ENCODE measurements at places on chromosomes 4 and X. TPM values are rescaled to one million over a fixed set of nuclear protein-coding genes. Genes with fewer than 3 reads are reported as not detected.
A peak's percentile ranks its signal among the peaks of the same experiment; 100 is the strongest.

Gene SLC25A31
- not detected for total RNA-seq

Gene HSFX1
- 2.3 TPM for total RNA-seq

Gene SHISA3
- 8.8 TPM for total RNA-seq

Gene GPR50
- total RNA-seq, result not detected

Gene DDIT4L
- 8.5 TPM for total RNA-seq

Gene KIT
- total RNA-seq, result 3.4 TPM

Gene MAGEB17
- not detected for total RNA-seq

Gene STOX2
- 9.1 TPM for total RNA-seq

GRCh38 chr4:126440297-126440696 lies 1125.5 kb downstream of the FAT4 start:
- DNase-seq, result no peak

DNA sequence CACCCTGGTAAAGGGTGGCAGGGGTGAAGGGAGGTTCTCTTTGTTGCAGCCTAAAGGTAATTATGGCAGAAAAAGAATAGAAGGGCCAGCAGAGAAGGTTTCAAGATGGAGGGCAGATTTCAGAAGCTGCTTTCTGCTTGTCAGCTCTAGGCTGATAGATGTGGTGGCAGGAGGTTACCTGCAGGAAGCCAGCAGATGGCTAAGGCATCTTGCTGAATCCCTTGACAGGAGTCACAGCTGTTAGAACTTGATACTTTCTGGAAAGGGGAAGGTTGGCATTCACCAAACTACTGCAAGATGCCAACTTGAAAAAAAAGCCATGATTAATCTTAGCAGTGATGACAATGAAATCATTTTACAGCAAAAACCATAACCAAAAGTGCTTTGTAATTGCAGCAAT lies 69.5 kb upstream of the CBLL2 start:
- DNase-seq, result no peak

DNA sequence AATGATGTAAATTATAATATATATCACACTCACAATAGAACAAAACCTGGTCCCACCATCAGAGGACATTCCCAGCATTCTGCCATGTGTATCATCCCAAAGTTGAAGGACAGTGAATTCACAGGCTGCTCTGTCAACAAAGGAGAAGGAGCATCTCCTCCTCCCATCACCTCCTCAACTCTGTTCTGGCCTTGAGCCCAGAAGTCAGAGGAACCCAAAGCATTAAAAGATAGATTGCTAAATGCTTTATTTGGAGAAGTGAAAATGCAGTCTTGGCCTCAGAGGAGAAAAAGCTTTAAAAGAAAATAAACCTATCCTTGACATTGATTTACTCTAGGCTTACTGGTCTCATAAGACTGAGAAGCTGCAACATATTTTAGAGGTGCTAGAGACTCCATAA lies 268.8 kb upstream of the RASGEF1B start:
- DNase-seq, result no peak

DNA sequence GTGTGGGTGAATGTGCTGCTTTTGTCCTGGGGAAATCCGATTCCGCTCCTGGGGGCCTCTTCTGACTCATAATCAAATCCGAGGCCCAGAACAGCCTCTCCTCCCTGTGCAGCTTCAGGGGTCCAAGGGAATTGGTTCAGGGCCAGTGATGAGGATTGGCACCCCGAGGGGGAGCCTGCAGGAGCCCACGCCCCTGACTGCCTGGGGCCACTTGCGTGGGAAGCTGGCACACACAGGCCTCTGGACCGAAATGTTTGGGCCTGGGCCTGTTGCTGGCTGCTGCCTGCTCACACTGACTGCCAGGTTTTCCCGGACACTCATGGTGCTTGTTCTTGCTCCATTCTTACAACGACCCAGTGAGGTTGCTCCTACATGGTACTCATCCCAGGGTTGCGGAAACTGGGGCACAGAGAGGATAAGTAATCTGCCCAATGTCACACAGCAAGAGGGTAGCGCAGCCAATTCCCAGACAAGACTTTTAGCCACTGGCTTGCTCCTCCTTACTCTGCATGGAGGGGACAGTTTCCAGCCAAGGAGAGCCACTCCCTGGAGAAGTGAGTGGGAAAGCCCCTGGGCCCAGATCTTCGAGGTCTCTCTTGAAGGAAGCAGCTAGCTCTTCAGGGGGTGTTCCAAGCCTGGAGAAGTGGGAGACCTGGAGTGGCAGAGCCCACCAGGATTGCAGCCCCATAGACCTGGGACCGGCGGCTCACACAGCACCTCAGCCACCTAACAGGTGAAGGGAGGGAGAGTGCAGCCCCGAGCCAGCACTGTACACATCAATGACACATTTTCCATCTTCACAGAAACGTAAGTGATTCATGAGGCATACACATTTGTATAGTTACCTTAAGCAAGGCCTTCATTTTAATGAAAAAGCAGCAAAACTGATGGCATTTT lies 20.3 kb downstream of the CFAP99 start:
- no peak for DNase-seq

DNA sequence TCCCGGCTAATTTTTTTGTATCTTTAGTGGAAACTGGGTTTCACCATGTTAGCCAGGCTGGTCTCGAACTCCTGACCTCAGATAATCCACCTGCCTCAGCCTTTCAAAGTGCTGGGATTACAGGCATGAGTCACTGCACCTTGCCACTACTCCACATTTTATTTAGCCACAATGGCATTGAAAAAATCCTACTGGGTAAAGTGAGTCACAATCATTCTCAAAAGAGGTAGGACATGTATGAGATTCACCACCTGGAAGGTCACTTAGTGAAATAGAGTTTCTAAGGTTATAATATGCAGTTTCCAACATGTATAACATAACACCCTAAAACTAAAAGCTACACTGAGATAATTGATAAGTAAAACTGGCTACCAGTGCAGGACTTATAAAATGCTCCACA lies 159.2 kb downstream of the BTC start:
- DNase-seq, result no peak

- peak; percentile 10 for DNase-seq
Measured at GRCh38 chr4:1469607-1470392, 63.6 kb upstream of the NKX1-1 start.

GRCh38 chr4:181959121-181959520 lies 284.1 kb upstream of the TENM3 start:
- no peak for DNase-seq

GRCh38 chrX:150507251-150507856 lies 61.1 kb upstream of the MTM1 start:
- peak; percentile 54 for DNase-seq

- DNase-seq, result no peak
Measured at GRCh38 chrX:150464001-150464400, 100.9 kb downstream of the MAMLD1 start.

DNA sequence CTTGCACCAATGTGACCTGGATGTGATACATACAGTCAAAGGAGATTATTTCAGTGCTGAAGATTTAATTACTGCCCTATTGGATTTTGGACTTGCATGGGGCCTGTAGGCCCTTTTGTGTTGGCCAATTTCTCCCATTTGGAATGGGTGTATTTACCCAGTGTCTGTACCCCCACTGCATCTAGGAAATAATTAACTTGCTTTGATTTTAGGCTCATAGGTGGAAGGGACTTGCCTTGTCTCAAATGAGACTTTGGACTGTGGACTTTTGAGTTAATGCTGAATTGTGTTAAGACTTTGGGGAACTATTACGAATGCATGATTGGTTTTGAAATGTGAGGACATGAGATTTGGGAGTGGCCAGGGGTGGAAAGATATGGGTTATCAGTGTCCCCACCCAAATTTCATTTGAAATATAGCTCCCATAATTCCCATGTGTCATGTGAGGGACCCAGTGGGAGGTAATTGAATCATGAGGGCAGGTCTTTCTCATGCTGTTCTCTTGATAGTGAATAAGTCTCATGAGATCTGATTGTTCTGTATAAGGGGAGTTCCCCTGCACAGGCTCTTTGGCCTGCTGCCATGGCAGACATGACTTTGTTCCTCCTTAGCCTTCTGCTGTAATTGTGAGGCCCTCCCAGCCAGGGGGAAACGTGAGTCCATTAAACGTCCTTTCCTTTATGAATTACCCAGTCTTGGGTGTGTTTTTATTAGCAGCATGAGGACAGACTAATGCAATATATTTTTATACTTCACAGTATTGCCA lies 362.2 kb upstream of the SPANXN4 start:
- DNase-seq, result no peak

GRCh38 chrX:134604701-134605311 lies 53.5 kb downstream of the PLAC1 start:
- DNase-seq, result peak; percentile 35

GRCh38 chr4:153297116-153297515 lies 47.4 kb upstream of the MND1 start:
- DNase-seq, result no peak

GRCh38 chrX:44265559-44265958 lies 77.9 kb downstream of the EFHC2 start:
- DNase-seq, result no peak

GRCh38 chr4:7822877-7823276 lies 116.8 kb downstream of the AFAP1 start:
- DNase-seq, result peak; percentile 47

- no peak for DNase-seq
Measured at GRCh38 chr4:91963486-91963885, 340.3 kb upstream of the GRID2 start.

DNA sequence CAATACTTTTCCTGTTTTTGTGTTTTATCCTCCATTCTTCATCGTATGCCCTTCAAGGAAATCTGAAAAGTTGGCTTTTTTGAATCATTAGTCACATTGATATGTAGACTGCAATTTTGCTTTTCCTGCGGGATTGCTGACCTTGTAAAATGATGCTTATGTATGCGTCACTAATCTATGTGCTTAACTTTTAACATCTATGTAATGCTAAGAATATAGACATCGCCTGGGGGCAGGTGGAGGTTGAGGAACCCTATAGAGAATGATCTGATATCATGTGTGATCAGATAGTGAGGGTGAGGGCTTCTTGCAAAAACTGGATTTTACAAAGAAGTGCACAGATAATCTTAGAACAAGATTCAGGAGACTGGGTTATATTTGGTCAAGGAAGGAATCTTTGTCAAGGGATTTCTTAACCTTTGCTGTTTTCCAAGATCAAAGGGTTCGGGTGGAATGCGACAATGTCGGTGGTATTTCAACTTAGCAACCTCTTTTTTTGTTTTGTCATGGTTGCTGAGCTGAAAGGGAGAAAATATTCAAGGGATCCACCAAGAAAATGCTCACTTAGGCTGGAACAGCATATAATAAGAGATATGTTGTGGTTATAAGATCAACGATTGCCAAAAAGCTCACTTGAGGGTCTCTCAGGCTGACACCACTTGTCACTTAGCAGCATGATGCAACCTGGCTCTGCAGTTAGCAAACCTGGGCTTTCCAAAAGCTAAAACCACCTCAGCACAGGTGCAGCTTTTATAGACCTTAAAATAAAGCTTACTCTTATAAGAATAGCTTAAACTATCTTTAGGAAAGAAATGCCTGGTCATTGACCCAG lies 70.6 kb upstream of the PUDP start:
- DNase-seq, result no peak

GRCh38 chr4:7161721-7162214 lies 30.6 kb upstream of the SORCS2 start:
- no peak for DNase-seq

GRCh38 chr4:140300271-140300970 lies 73.0 kb upstream of the SCOC start:
- DNase-seq, result no peak

DNA sequence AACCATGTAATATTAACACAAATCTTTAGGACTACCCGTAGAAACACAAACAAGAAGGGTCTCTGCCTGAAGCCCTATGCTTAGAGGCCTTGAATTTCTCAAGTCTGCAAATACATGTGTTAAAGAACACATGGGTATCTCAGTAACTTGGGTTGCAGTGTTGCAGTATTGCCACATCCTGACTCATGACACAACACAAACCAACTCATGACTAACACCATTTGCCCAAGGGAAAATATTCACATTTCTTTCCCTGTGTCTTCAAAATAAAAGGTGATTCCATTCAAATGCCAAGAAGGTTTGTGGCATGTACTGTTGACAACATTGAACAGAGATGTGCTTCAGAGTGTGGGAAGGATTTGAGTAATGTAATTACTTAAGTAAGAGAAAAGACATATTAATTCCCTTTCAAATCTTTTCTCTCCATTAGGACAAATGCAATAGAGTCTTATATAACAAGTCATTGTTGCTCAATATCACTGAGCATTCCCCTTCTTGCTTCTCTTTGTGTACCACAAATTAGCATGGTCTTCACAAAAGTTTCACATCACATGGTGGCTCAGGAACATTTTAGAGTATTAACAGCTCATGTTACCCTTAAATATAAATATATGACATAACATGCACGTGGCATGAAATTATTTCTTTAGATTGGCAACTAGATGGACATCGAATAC lies 487.1 kb downstream of the STPG2 start:
- DNase-seq, result no peak

DNA sequence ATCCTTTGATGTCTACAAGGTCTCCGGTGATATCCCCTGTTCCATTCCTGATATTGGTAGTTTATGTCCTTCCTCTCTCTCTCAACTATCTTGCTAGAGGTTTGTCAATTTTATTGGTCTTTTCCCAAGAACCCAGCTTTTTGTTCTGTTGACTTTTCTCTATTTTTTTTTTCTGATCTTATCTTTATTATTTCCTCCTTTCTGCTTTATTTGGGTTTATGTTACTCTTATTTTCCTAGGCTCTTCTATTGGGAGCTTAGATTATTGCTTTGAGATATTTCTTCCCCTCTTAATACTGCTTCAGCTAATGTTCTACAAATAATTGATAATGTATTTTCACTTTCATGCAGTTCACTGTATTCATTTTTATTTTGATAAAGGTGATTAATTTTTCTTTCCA lies 44.2 kb downstream of the EIF2S3 start:
- no peak for DNase-seq

DNA sequence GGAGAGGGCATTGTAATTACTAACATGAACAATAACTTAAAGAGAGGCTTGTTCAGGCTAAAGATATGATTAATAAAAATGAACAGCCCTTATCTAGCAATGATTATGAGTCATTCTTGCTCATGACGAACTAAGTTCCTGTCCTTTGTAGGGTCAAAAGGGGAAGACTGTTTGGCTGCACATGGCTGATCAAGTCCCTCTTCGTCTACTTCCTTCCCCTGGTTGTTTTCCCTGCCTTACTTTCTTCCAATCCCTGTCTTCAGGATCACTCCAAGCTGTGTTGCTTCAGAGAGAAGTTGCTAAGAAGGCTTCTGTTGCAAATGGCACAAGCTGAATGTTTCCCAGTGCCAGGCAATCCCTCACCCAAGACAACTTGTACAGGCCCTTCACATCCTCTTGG lies 115.0 kb upstream of the HS3ST1 start:
- DNase-seq, result no peak

DNA sequence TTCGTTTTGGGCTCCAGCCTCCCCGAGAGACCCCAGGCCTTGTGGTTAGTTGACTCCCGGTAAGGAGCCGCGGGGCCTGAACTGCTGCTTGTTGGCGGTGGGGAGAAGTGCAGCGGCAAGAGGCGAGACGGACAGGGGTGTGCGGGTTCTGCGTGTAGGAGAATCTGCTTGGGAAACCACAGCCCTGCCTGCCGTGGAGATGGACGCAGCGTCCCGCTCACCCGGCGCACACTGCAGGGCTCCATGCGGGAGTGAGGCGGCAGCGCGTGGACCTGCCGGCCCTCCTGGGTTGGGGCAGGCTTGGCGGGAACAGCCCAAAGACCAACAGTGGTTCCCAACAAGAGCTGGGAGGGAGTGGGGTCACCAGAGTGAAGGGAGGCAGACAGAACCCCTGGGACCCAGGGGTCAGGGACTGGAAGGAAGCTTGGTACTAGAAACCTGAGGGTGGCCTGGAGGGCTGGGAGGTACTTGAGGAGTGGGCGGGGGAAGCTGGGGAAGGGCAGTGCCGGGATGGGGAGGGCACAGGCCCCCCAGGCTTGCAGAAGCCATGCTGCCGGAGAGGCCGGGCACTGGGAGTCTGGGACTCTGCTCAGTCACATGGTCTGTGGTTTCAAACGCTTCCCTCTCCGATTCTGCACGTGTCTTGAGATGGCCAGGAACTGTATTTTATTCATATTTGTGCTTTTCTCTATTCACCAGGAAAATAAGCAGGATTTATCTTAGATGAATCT lies 70.8 kb downstream of the RGS12 start:
- no peak for DNase-seq
